ENCODE measurements at places on chromosomes 5 and 9.

- DNase-seq: no peak
These were observed 161.5 kb downstream of the DEPDC1B start for GRCh38 chr5:60538426-60538825.

- no peak for DNase-seq
These were observed 146.6 kb downstream of the PIP5K1B start for GRCh38 chr9:68851657-68852056.

DNA sequence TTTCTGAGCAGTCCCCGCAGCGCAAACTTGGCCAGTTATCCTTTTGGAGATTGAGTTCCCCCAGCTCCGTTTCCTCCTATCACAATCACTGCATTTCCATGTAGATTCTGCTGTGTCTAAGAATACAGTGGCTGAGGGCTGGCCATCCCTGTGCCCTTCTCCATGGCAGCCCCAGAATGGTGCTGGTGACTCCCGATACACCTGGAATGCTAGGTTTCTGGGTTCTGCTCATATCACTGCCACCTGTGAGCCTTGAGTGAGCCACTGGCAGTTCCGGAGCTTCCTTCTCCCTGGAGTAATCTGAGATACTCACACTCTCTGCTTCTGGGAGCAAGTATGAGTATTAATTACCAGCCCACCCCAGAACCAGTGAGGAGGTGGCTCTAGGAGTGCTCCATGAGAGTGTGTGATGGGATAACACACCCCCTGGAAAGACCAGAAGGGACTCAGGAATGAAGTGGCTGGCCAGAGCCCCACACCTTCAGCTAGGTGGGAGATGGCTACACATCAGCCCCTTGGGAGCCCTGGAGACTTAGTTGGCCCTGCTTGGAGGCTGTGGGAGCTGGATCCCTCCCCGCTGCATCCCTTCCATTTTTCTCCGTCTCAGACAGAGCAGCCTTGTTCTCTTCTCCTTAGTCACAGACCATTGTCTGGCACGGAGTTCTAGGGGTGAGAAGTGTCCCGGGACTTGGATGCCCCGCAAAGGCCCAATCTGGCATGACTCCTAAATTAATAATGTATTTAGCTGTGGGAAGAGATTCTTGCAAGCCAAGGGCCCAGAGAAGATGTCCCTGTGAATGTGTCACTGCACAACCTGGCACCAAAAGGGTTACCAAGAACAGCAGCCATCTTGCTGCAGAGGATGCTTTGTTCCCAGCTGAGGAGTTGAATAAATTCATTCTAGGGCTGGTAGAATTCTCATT lies 4.9 kb downstream of the PCDHGC5 start:
- no peak for DNase-seq

GRCh38 chr5:113692466-113692865 lies 179.0 kb downstream of the YTHDC2 start:
- no peak for DNase-seq

DNA sequence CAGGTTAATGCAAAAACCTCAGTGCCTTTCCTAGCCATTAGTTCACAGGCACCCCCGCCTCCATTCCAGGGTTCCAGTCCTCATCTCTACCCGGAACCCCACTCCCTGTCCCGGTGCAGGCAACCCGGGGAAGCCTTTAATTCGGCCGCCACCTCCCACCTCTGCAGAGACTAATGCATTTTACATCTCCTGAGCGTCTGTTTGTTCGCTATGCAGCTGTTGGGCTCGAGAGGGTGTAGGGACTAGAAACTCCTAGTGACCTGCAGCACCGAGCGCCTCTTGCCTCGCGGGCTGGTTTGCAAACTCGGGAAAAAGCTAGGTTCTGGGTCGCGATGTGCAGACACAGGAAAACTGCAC lies 3.6 kb downstream of the GDNF start:
- no peak for DNase-seq

DNA sequence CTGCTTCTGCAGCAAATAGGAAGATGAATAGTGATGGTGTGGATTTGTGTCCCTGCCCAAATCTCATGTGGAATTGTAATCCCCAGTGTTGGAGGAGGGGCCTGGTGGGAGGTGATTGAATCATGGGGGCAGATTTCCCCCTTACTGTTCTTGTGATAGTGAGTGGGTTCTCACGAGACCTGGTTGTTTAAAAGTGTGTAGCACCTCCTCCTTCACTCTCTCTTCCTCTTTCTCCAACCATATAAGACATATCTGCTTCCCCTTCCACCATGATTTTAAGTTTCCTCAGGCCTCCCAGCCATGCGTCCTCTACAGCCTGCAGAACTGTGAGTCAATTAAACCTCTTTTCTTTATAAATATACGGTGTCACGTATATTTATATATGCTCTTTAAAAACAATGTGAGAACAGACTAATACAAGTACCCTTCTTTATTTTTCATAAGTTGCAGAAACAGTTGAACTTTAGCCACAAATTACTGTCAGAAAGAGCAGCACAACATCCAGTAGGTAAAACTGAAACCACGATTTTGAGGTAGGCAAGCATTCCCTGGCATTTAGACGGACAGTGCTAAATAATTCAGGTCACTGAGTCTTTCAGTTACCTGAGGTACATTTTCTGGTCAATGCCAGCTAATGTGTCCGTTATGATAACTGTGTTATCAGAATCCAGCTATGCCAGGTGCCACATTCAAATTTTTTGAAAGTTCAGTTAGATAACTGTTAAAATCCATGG lies 79.3 kb upstream of the SPEF2 start:
- DNase-seq: no peak

- no peak for DNase-seq
These were observed 25.9 kb downstream of the CSNK1G3 start for GRCh38 chr5:123537845-123538244.

GRCh38 chr9:115035841-115036612 lies 81.9 kb downstream of the TNC start:
- DNase-seq: no peak

DNA sequence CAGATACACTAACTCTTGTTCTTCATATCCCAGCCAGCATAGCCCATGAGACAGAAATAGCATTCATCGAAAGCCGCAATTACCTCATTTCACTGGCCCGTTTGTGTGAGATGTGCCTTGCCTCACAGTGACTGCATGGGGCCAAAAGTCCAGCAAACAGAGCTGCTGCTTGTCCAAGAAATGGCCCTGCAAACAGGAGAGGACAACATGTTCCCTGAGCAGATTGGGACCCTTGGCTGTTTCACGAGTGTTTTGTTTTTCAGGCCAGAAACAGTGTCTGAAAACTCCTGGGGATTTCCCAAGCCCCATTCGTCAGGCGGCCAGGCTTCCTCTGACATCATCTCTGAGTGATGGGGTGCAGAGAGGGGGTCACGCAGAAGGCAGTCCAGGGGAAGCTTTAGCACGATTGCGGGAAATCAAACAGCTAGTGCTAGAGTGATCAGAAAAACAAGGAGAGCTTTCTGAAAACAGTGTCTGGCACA lies 503.6 kb upstream of the PAPPA start:
- no peak for DNase-seq

DNA sequence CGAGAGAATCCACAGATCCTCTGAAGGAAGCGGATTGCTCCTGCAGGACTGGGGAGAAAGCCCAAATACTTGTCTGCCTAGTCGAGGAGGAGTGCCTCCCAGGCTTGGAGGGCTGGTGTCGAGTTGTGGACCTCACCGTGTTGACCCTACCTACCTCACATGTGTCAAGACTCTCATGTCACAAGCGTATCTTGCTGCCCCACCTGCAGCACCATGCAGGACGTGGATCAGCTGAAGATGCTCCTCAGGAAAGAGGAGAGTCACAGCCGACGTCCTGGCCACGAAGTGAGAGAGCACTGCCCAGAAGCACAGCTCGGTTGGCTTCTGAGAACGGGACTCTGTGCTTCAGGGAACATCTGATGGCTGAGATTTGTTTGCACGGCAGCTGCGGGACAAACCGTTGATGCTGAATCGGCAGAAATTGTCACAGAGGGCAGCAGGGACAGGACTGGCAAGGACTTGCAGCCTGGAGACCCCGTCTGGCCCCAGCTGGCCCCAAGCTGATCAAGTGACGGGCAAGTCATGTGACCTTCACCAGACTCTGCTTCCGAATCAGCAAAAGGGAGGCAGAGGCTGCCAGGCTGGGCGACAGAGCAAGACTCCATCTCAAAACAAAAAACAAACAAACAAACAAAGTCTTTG lies 119.1 kb upstream of the ITGA1 start:
- DNase-seq: no peak

DNA sequence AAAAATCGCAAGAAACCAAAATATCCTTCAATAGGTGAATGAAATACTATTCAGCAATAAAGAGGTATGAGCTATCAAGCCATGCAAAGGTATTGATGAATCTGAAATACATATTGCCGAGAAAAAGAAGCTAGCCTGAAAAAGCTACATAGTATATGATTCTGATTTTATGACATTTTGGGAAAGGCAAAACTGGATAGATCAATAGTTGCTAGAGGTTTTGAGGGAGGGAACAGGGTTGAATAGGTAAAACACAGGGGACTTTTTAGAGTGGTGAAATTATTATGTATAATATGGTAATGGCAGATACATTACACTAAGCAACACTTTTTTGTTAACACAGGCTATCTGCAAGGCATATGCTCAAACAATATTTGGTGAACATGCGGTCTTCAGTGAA lies 327.6 kb upstream of the ADAMTSL1 start:
- no peak for DNase-seq

- no peak for DNase-seq
These were observed 42.3 kb downstream of the PAM start for GRCh38 chr5:102797322-102797884.

DNA sequence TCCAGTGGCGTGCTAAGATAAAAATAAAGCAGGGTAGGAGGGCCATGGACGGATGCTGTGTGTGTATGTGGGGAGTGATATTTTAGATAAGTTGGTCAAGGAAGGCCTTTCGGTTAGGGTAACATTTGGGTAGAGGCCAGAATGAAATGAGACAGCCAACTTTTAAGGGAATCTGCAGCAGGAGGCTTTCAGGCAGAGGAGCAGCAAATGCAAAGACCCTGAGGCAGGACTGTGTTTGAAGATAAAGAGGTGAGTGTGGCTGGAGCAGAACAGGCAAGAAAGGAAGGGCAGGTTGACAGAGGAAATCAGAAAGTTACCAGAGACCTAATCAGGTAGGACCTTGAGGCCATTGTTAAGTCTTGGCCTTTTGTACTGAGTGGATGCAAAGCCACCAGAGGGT lies 106.2 kb downstream of the MAST4 start:
- no peak for DNase-seq

DNA sequence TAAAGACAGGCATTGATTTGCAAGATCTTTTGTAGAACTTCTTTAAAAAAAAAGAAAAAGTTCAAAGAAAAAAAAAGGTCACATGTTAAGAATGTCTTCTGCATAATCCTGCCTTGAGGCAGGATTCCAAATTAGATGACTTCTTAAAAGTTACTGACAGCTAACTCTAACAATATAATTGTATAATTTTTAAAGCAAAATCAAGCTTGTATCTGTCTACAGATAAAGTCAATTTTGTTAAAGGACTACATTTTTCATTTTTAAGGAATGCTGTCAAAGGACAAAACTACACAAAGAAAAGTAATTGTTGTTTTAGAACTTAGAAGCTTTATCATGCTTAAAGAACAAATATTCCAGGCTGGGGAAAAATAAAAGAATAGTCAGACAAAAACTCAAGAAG lies 57.8 kb downstream of the MPDZ start:
- no peak for DNase-seq

DNA sequence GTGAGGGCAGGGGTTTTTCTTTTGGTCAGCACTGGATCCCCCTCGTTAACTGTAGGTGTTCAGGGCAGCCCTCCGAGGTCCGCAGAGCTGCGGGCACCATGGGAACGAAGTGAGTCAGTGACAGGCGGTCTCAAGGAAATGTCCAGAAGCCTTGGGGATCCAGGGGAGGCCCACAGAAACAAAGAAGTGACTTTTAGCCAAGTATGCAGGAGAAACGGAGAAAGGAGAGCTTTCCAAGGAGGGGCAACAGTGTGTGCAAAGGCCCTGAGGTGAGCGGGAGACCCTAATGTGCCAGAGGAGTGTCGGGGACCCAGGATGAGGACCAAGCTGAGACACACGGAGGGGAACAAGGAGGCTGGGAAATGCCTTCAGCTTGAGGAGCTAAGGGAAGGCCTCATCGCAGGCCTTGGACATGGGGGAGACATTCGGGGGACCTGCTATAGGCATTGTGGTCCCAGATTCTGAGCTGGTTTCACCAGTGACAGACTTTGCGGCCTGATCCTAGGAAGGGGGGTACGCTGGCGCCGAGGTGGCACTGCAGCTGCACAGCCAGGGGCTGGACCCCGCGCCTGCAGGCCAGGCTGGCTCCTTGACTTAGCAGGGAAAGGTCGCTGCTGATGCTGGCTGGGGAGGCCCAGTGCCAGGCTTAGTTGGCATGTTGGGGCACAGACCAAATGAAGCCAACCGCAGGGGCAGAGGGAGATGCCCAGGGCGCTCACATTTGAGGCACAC lies 3.3 kb downstream of the LTC4S start:
- no peak for DNase-seq

DNA sequence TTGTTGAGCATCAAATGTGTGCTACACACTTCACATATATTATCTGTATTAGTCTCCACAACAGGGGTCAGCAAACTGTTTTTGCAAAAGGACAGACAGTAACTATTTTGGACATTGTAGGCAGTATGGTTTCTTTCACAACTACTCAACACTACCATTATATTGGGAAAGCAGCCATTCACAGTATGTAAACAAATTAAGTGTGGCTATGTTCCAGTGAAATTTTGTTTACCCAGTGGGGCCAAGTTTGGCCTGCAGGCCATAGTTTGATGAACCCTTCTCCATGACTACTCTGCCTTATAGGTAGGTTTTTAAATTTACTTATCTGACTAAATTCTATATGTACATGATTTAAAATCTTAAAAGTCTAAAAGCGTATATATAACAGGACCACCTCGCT lies 13.0 kb upstream of the FAM151B start:
- no peak for DNase-seq

GRCh38 chr9:129624168-129624759 lies 1.7 kb upstream of the NTMT1 start:
- DNase-seq: no peak

GRCh38 chr5:68396722-68397121 lies 181.2 kb downstream of the PIK3R1 start:
- no peak for DNase-seq

DNA sequence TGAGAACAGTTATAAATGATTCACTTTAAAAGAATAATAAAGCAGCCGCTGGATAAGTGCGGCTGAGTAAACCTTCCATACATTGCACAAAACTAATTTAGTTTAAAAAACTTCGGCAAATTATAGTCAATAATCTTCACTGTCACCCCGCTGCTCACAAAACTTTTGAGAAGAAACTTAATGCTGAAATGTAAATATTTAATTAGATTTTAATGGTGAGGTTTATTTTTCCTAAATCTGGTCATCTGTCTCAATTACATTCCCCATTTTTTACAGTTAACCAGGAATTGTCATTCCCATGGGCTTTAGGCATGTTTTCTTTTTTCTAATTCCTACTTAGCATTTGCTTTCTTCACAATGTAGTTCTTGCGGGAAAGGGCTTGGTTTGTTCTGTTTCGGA lies 169.8 kb downstream of the CAAP1 start:
- no peak for DNase-seq

DNA sequence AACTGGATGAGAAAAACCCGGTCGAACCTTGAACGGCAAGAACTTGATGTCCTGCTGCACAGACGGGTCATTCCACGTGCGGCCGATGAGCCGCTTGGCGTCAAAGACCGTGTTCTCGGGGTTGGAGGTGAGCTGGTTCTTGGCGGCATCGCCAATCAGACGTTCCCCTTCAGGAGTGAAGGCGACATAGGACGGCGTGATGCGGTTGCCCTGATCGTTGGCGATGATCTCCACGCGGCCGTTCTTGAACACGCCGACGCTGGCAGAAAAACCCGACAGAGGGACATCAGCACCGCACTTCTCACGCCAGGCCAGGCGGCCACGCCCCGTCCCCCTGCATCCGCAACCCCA lies 519 bp downstream of the HSPA5 start:
- DNase-seq: peak; percentile 28

- no peak for DNase-seq
These were observed 1.4 kb upstream of the PPP2CA start for GRCh38 chr5:134227259-134227658.
